ENCODE measurements at places on chromosomes 2 and 18. TPM values are rescaled to one million over a fixed set of nuclear protein-coding genes. Genes with fewer than 3 reads are reported as not detected.
A peak's percentile ranks its signal among the peaks of the same experiment; 100 is the strongest.

Gene ZFP36L2
- 209 TPM for total RNA-seq

Gene TSGA10
- total RNA-seq, result 12.0 TPM

Gene CYP27C1
- total RNA-seq, result 1.2 TPM

DNA sequence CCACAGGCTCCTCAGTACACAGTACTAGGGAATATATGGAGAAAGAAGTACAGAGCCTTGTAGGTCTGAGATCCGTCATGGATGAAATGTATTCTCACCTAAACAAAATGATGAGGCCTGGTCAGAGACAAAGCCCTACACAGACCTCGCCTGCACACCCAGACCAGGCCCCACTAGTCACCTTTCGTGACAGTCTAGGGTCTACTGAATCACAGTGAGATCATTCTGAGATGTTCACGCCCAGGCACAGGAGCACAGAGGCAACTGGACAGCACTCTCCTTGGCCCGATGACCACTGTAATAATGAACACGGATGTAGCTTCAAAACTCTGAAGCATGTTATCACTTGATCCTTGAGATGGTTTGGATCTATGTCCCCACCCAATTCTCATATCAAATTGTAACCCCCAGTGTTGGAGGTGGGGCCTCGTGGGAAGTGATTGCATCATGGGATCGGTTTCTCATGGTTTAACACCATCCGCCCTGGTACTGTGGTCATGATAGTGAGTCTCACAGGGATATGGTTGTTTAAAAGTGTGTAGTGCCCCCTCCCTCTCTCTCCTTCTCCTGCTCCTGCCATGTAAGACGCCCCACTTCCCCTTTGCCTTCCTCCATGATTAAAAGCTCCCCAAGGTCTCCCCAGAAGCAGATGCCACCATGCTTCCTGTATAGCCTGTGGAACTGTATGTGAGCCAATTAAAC is 15.1 kb downstream of the DOCK10 start:
- no peak for DNase-seq

DNA sequence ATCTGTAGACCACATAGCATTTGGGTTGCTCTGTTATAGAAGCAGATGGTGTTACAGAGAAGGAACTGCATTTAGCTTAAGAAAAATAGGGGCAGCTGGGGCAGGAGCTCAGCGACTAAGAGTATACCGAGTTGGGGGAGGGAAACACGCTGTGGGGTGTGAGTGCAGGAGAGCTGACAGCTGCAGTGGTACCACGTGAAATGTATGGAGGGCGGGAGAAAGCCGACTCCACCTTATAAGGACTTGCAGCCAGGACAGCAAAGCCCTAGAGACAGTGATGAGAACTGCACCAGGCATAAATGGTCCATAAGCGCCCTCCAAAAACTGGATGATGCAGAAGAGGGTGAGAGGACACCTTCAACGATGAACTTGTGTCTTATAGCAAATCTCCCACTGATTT is 237.6 kb downstream of the PRKCE start:
- DNase-seq, result no peak

GRCh38 chr18:78801011-78801410 is 178.6 kb upstream of the SALL3 start:
- DNase-seq, result no peak

GRCh38 chr2:216430811-216431530 is 18.7 kb downstream of the SMARCAL1 start:
- DNase-seq, result no peak

Gene CCDC74B
- 34.7 TPM for total RNA-seq

DNA sequence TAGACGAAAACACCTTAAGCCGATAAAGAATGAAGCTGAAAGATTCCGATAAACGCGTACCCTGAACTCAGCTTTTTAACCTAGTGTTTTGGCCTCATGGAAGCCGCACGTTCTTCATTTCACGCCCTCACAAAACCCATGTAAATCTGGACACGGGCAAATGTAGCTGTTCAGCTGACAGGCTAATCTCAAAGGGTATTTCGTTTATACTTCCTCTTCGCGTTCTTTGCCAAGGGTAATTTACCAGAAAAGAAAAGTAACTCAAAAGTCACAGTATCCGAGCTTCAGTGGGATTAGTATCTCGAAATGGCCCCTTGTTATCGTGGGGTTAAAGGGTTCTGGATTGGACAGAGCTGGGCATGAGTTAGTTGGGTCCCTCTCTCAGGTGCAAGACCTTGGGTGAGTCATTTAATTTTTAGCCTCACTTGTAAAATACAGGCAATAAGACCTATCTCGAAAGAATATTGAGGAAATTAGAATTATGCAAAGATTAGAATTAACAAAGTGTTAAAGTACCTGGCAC is 22.0 kb upstream of the STPG4 start:
- DNase-seq, result no peak

GRCh38 chr18:48621815-48622555 is 83.2 kb downstream of the CTIF start:
- no peak for DNase-seq

Gene LINC00305
- not detected for total RNA-seq

Gene IL36A
- not detected for total RNA-seq

DNA sequence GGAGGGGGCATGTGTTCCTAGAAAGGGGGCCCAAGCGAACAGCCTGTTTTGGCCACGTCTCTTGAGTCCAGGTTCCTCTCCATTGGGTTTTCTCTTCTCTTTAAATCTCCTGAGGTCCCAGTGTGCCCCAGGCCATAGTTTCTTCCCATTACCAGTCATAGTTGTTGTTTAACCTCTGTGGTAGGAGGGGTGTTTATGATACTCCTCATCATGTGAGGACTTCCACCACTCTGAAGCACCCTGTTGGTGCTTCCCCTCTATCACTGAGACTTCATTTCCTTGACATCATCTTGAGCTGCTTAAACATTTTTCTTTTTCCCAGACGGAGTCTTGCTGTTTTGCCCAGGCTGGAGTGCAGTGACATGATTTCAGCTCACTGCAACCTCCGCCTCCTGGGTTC is 45.9 kb downstream of the WIPF1 start:
- DNase-seq, result no peak

GRCh38 chr18:12819322-12819721 is 64.7 kb downstream of the PTPN2 start:
- no peak for DNase-seq

- peak; percentile 73 for DNase-seq
These were observed 15.6 kb upstream of the PPP1CB start for GRCh38 chr2:28736034-28736433.
